Stimulated activated CD8-positive, alpha-beta memory T cell treated with anti-CD3 and anti-CD28 coated beads, Interleukin-7, amount 100 ng/mL, for 48 hours (primary cell): ENCODE measurements at places on chromosomes 6 and 20.

- DNase-seq = no peak
These were observed 10.7 kb downstream of the SLC17A3 start for GRCh38 chr6:25863360-25863759.

DNA sequence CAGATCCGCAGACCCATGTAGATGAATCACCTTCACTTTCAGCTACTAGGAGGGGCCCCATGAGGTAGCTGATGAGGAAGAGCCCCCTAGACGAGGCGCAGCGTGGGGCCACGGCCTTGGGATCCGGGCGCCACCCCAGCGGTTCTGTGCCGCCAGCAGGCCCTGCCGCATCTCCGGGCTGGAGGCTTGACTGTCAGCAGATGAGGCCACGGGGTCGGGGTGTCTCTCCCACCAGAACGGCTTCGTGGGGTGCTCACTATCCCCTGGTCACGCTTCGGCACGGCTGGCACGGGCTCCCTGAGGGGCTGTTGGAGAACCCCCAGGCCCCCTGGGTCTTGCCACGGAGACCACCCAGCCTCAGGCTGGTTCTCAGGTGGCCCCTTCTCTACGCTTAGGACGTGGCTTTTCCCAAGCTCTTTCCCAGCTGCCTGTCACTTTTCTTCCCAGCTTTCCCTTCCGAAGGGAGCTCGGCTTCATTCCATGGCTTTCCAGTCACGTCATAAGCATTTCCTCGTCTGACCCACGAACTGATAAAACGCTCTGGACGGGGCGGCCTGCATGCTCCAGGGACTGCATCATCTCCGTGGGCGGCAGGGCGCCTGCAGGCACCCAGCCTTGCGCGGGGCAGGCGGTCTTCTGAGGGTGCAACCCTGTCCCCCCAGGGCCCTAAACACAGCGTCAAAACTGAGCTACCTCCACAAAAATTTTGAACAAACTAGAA, 85.9 kb downstream of the THBS2 start:
- no peak for DNase-seq

DNA sequence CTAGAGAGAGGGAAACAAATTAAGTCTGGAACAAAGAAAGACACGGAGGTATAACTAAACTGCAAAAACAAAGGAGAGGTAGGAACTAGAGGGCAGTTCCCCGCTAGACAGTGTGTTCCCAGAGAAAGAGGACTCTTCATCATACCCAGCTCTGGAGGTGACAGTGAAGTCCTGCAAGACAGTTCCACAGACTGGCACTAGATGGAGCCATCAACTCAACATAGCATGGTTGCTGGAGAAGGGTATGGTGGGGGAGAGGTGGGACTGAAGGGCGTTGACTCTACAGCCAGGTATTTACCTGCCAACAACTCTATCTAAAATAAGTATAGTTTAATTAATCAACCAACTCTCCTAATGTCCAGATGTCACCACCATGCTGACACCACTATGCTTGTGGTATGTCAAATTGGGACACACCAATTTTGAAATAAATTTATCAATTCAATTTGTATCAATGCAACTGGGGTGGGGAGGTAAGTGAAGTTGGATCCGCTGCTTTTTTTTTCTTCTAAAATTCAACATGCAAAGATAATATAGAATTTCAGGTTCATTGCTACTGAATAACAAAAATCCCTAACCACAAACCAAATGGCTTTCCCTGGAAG, 9.7 kb downstream of the BACH2 start:
- DNase-seq = no peak

GRCh38 chr6:83068616-83069015, 1.1 kb downstream of the DOP1A start:
- DNase-seq = no peak

GRCh38 chr6:132830334-132830751, 16.0 kb downstream of the RPS12 start:
- no peak for DNase-seq

DNA sequence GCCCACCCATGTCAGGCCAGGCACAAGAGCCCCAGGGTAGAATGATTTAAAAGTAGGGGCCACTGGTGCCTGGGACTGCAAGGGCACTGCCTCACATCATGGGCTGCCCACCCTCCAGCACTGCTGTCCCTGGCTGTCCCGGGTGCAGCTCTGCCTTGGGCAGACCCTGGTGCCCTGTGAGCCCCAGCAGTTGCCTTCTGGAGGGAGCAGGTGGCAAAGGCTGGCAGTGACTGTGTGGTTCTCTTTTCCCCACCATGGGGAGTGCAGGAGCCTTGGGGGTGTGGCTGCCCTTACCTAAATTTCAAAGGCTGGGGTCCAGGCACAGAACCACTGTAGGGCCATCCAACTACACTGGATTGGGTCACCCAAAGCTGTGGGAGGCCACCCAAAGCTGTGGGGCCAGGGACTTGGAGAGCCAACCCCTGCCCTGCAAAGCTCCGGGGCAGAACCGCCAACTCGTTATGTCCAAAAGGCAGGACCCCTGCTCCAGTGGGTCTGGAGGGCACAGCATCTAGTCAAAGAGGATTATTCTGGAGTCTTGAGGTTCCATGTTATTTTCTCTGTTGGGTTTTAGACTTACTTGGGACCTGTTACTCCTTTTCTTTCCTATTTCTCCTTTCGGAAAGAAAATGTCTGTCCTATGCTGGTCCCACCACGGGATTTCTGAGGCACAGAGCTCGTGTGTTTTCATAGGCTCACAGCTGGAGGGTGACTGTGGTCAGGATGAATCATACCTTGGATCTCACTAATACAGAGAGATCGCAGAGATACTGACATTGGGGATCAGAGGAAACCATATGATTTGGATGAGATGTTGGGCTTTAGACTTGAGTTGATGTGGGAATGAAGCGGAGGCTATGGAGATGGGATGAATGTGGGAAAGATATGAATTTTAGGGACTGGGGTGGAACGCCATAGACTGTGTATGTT, 65.3 kb downstream of the RAMACL start:
- no peak for DNase-seq

DNA sequence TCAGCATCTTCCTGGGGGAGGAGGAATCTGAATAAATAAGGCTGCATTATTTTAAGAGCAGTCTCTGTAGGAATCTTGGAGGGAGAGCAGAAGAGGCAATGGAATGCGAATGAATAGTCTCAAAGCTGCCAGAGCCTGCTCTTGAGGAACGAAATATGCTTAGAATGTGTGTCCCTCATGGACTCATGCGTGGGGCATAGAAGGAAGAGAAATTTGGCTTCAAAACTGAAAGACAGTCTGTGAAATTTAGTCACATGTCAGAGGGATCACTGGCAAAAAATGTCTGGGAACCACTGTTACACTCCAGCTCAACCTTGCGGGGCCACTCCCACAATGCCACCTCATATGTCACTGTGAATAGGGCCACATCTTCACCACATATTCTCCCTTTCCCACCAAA, 95.5 kb downstream of the GJA10 start:
- DNase-seq = no peak

- no peak for DNase-seq
These were observed 463.7 kb downstream of the PREX1 start for GRCh38 chr20:48364055-48364454.

DNA sequence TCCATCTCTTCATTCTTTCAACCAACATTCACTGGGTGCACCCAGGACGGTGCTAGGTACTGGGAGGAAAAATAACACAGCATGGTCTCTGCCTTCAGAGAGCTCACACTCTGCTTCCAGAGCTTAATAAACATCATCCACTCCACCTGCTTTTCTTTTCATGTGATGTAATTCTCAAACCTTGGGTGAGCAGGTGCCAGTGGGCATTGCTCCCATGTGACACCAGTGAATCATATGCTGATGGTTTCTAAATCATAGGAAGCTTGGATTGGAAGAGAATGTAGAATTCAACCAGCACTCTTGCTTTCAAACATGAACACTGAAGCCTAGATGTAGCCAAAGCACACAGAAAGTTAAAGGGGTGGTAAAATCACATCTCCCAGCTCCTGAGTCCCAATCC, 189.8 kb downstream of the FOXA2 start:
- no peak for DNase-seq

DNA sequence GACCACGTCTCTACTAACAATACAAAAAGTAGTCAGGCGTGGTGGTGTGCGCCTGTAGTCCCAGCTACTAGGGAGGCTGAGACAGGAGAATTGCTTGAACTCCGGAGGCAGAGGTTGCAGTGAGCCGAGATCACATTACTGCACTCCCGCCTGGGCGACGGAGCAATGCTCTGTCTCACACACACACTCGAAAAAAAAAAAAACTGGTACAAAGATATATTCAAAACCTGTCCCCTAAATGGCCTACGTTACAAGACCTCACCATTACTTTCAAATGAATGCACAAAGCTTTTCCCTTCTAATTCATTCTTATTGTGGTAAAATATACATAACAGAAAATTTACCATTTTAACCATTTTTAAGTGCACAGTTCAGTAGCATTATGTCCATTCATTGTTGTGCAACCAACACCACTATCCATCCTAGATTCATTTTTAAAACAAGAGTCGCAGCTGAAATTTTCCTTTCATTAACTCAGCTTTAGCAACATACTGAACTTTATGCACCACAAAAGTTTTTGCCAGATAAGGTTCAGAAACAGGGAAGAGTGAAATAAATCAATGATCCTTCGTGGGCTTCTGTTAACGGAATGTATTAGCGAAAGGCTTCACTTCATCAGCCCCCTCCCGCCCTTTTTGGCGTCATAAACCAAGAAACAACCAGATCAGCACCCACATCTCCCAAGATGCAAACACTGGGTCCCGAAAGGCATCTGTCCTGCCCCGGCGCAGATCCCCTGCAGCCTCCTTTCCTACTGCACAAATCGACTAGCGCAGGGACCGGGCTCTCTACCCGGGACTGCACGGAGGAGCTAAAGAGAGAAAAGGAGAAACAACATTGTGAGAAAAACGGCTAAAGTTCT, 825 bp upstream of the FAM135A start:
- DNase-seq = no peak

- no peak for DNase-seq
These were observed 66.0 kb upstream of the SYNDIG1 start for GRCh38 chr20:24403406-24403805.

- DNase-seq = no peak
These were observed 65.7 kb downstream of the MRPL14 start for GRCh38 chr6:44061375-44062104.

- no peak for DNase-seq
These were observed 38.2 kb downstream of the DZANK1 start for GRCh38 chr20:18428490-18429173.

DNA sequence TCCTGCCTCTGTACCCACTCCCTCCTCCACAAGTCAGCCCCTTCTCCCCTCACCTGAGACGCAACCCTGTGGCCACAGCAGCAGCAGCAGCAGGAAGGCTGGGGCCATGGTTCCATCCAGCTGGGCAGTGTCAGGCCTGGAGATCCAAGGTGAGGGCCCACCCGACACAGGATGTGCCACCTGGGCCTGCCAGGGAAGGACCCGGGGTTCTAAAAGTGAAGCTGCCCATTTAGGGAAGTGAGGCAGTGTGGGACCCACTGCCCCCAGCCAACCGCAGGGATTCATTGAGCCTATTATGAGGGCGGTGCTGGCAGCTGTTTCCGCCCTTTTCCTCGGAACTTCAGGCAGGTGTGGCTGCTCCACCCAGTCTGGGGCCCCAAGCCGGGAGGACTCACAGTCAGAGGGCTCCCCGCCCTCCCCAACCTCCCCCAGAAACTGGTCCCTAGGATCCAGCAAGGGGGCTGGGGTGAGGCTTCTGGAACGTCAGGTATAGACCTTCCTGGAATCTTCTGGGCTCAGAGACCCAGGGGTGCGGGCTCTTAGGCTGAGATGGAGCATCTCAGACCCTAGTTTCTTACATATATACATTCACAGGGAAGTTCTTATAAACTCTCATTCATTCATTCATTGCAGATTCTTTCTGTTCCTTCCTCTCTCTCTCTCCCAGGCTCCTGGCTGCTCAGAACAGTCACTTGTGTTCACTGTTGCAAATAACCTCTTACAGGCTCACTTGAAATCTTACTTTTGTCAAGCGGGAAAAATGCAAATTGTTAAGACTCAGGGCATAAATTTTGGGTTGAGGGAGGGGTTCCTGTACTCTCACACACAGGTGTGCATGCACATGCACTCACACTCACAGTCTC, at the start of gene TREML2:
TREML2 (minus strand) TSS at position 249 of the 863 bp plus-strand sequence; CDS start at position 108, 141 bp downstream.
- DNase-seq = peak; percentile 42

DNA sequence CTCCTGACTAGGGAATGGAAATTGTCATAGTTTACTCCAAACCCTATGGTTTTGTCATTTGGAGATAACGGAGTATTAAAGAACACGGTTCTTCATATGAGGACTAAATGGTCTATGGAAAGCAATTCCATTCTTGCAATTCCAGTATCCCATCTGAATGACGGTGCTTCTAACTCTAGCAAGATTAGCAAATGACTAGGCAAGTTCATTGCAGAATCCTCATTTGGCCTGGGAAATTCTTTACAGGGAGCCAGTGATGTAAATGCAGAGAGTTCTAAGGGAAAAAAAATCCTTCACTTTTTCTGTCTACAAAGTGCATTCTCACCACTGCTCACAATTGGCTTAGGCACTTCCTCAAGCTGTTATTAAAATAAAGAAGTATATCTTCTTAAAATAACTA, 111.5 kb downstream of the MOXD1 start:
- DNase-seq = no peak

GRCh38 chr20:62755817-62756724, 40.2 kb upstream of the MRGBP start:
- no peak for DNase-seq

DNA sequence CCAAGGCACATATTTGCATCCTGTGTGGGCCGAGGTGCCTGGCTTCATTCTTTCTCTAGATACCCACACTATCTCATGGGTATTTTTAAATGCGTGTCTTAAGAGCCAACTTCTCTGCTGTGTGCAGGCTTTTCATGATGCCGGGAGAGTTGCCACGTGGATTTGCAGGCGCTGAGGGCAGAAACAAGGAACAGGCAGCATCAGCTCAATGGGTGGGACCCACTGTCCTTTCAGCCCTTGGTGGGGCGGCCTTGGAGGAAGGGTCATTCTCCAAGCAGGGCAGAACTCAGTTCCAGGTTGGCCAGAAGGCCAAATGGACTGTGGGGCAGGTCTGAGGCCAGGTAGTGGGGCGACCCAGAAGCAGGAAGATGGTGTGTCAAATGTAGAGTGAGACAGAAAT, 84.7 kb downstream of the PHACTR3 start:
- no peak for DNase-seq

DNA sequence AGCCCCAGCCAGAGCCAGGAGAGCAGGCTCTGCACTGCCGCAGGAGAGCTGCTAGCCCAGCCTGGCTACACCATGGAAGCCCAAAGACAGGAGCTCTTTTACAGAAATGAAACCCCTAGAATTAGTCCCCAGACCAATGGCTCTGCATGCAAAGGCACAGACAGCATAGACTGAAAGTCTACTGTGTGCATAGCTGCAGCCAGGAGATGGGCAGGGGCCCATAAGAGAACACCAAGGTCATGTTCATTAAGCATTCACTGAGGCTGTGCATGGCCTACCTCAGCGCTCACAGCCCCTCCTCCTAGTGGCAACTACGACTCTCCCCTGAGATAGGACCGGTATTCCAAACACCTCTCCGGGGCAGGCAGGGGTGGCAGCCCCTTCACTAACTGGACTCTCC, 34.9 kb downstream of the SNX5 start:
- DNase-seq = no peak

DNA sequence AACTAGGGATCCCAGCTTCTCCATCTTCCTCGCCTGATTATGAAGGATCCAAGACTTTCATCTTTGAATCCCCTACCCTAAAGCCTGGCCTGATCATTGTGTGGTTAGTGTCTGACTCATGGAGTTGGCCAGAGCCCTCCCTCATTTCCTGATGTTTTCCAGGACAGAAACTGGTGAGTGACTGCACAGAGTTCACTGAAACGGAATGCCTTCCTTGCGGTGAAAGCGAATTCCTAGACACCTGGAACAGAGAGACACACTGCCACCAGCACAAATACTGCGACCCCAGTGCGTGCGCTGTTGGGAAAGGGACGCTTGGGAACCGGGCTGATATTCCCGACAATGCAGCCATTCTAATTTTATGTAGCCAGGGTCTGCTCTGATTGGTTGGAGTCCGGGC, 4.0 kb downstream of the CD40 start:
- no peak for DNase-seq

GRCh38 chr6:13872681-13873080, 52.1 kb upstream of the RNF182 start:
- no peak for DNase-seq
